ENCODE measurements at places on chromosomes 4 and X.
A peak's percentile ranks its signal among the peaks of the same experiment; 100 is the strongest.

GRCh38 chrX:134023851-134024281 lies 38.5 kb upstream of the GPC3 start:
- no peak for DNase-seq

GRCh38 chr4:41655177-41655576 lies 93.3 kb downstream of the PHOX2B start:
- DNase-seq = peak; percentile 64

- peak; percentile 79 for DNase-seq
Measured at GRCh38 chrX:72394518-72395170, 88.9 kb upstream of the CITED1 start.

GRCh38 chr4:48058617-48059530 lies 42.3 kb downstream of the NIPAL1 start:
- DNase-seq = no peak

DNA sequence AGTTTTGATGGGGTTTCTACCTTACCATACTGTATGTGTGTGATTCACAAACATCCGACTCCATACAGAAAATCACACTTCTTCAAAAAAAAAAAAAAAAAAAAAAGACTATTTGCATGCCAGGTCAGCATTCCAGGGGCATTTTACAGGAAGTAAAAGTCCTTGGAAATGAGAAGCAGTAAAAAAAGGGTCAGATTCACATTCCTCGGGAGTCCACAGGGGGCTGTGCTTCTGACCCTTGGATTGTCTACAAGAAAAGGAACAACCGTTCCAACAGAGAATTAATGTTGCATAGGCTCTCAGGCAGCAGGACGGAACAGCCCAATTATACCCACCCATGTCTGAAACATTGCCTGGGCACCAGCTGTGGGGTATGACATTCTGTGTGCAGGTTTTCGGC lies 290.3 kb downstream of the LDB2 start:
- DNase-seq = peak; percentile 43
